ENCODE measurements at places on chromosomes 7 and 10.

- DNase-seq = peak; percentile 76
These were observed 4.0 kb upstream of the CFAP58 start for GRCh38 chr10:104349623-104350126.

- DNase-seq = peak; percentile 48
These were observed 18.5 kb upstream of the NPFFR1 start for GRCh38 chr10:70302292-70302691.

DNA sequence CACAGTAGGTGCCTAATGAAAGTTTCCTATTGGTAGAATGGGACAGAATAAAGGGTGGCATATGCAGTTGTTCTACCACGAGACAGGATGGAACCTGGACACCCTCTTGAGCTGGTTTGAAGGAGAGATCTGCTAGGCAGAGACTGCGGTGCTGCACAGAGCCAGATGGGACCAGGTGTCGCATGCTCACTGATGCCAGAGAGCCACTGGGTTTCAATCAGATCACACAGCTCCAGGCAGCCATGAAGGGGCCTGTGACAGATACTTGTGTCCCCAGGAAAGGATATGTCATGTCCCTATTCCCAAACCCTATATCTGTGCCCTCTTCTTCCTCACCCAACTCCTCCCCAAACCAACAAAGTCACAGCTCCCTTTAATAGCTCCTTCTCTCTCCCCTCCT, 235.7 kb downstream of the PRPF18 start:
- no peak for DNase-seq

DNA sequence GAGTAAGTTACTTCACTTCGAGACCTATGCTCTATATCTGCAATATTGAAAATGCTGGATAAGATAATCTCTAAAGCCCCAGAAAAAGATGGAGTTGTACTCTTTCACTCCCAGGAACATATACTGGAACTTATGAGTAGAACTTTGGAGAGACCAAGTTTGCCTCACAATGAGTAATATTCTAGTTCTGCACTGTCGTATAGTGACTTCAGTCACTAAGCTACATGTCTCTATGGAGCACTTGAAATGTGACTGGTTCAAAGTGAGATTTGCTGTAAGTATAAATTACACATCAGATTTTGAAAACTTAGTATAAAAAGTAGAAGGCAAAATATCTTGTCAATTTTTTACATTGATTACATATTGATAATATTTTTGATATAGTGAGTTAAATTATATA, 116.4 kb downstream of the PTEN start:
- DNase-seq = no peak

- DNase-seq = no peak
These were observed 164.9 kb upstream of the HGF start for GRCh38 chr7:81934596-81935301.

DNA sequence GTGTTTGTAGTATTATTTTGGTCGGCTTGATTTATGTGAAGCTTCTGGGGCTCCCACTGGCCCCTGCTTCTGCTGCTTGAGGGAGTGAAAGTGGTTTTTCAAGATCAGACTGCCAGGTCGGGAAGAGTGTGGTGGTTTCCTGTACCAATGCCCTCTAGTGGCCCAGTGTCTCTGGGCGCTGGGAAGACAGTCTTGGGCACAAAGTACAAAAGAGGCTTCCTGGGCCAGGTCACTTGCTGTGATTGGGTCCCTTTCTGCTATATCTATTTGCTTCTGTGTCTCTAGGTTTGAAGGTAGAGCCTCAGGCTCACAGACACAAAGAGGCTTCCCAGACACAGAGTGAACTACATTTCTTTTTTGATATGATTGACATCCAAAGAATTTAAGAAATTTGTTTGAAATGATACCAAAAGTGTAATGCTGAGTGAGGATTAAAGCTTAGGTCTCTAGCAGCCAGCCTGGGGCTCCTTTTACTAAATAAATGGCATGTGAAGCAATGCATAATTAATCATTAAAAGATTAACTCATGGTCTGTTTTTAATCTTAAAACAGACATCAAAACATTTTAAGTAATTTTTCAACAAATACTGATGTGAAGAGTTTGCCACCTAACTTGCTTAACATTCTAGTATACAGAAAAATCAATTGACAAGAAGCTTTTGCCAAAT, 36.3 kb downstream of the ABCB1 start:
- DNase-seq = peak; percentile 14

- DNase-seq = peak; percentile 31
These were observed 374.7 kb upstream of the VWC2 start for GRCh38 chr7:49398746-49399145.

DNA sequence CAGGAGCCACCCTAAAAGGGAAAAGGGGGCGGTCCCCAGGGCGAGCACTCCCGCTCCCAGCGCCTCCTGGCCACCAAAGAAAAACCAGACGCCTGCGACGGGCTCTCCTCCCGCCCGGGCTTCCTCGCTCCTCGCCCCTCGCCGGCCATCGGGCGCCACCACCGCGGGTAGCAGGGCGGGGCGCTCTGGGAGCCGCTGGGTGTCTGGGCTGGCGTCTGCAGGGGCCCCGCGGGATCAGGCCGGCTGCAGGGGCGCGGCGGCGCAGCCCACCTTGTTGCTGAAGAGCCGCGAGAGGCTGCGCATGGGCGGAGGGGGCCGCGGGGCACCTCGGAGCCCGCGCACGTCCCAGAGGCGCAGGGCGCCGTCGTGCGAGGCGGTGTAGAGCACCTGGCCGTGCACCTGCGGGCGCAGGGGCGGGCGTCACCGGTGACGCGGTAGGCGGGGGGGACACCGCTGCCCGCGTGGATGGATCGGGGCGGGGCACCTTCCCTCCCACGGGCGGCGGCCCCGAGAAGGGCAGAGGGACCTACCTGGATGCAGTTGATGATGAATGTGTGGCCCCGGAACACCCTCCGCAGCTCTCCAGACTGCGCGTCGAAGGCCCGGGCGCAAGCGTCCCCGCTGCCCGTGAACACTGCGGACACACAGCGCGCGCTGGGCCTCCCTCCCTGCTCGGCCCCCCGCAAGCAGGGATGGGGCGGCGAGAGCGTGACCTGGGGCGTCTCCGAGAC, 28.3 kb downstream of the WDR86 start:
- DNase-seq = no peak

GRCh38 chr7:142375710-142376313, 118.0 kb upstream of the PRSS58 start:
- peak; percentile 11 for DNase-seq

- no peak for DNase-seq
These were observed 60.8 kb downstream of the CARD11 start for GRCh38 chr7:2982831-2983230.

DNA sequence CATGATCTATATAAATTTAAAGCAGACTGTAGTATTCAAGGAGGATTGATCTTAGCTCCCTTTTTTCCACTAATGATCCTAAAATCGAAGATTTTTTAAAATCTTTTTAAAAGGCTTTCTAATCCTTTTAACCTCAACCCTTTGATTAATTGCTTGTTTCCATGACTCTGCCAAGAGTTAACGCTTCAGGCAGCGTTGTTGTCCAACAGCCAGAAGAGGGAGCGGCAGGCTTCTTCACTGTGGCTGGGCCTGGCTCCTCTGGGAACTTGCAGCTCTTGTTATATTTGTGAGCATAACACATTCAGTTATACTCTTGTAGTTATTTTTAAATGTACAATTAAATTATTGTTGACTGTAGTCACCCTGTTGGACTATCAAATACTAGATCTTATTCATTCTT, 26.3 kb downstream of the CRCP start:
- peak; percentile 78 for DNase-seq

DNA sequence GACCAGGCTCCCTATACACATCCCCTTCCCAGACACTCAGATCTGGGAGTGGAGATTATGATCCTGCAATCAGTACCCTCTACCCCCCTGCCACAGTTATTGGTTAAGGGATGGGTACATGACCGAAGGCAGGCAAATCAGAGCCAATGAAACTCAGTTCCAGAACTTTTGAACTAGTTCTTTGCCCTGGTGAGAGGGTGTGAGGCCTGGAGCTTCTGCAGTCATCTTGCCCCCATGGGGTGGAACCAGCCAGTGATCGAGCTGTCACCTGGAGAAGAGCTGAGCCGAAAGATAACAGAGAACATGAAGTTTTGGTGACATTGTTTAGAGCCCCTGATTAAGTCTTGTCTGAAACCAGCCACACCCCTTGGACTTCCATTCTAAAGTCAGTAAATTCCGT, 88.2 kb upstream of the DUSP5 start:
- DNase-seq = no peak

DNA sequence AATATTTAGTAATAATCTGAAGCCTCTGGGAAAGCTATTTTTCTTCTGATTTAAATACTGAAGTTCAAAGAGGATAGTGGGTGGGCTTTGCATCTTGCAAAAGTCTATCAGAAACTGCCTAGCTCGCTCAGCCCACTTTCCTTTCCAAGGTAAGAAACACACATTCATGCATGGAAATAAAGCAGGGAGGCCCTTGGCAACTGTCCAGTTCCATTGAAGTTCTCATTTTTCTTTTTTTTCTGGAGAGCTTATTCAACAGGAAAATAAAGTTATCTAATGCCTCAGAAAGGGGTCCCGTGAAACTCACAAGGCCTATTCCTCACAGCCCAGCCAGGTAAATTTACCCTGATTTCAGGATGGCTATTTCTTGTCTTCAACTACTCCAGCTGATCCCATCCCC, 654.9 kb downstream of the KCNMA1 start:
- no peak for DNase-seq

- DNase-seq = no peak
These were observed 179.2 kb upstream of the ZMIZ1 start for GRCh38 chr10:78889536-78890063.

DNA sequence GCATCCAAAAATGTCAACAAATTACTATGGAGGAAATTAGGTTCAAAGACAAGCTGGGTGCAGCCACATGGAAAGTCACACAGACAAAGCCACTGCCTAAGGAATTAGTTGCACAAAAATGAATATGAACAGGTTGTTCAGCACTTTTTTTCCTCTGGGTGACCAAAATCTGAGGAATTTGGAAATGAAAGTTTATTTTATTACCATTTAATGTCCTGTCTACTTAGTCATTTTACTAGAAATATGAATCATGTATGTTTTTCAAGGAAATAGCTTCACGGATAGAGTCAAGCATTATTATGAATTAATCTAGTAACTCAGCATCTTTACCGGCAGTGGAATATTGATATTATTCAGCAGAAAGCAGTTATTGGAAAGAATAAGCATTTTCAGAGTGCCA, 106.3 kb downstream of the ANK3 start:
- DNase-seq = peak; percentile 66

- no peak for DNase-seq
These were observed 46.8 kb downstream of the PIK3AP1 start for GRCh38 chr10:96673318-96674099.

GRCh38 chr7:154836021-154836448, 166.9 kb downstream of the PAXIP1 start:
- no peak for DNase-seq

GRCh38 chr10:86649471-86650150, 4.7 kb upstream of the OPN4 start:
- no peak for DNase-seq

- DNase-seq = no peak
These were observed 116.8 kb downstream of the LHPP start for GRCh38 chr10:124578231-124579010.

GRCh38 chr10:61217851-61218565, 235.2 kb downstream of the TMEM26 start:
- DNase-seq = no peak

DNA sequence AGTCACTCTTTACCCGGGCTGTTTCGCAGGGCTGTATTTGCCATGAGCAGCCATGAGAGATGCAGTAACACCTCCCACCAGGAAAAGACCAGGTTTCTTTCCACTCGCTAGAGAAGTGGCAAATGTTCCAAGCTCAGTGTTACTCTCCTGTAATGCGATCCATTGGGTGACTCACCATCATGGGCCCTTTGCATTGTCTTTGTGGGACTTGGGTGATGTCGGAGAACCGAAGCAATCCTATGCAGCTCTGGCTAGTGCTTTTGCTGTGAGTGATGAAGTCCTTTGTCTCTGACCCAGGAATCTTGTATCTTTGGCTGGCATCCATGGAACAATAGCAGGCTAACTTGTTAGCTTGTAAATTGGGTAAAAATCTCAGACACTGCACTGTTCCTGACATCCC, 40.0 kb downstream of the GHRHR start:
- peak; percentile 43 for DNase-seq

- DNase-seq = no peak
These were observed 906.8 kb downstream of the LRMDA start for GRCh38 chr10:76338187-76338586.

DNA sequence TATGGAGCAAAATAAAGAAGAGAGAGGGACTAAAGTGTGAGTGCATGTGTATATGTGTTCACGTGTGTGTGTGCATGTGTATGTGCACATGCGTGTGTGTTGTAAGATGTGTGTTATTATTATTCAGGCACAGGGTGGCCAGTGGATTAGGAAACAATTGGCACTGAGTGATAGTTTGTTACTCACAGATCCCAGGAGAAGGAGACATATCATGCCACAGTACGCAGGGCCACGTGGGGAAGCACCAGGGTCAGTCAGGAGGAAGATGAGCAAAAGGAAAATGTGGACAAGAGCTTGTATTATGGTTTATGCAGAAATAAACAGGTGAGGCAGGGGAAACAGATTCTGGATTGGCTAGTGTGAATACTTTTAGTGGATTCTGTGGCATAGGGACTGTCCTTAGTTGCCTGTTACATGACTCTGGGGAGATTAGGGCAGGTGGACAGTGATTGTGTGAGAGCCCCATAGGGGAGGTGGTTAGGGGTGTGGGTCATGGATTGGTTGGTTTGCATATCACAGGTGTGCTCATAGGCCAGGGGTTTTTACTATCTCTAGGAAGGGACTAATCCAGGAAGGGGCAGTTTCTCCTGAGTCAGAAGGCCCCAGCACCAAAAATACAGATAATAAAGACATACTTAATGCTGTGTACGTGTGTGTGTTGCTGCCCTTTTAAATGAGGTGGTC, 90.0 kb downstream of the PLXDC2 start:
- no peak for DNase-seq

DNA sequence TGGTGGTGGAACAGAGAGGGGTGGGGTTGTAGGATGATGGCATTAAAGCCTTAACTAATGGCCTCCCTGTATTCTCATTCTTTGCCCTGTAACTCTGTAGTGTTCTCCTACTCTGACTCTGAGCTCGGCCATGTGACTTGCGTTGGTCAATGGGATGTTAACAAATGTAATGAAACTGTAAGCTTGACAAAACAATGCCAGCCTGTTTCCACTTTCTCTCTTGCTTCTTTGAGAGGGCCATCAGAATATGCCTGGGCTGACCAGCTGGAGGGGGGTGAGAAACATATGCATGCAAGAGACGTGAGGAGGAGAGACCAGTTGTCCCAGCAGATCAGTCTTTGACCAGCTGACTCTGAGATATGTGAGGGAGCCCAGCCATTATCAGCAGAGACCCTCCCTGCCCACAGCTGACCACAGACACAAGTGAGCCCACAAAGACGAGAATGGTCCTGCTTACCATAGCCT, 100.6 kb downstream of the ICA1 start:
- no peak for DNase-seq

DNA sequence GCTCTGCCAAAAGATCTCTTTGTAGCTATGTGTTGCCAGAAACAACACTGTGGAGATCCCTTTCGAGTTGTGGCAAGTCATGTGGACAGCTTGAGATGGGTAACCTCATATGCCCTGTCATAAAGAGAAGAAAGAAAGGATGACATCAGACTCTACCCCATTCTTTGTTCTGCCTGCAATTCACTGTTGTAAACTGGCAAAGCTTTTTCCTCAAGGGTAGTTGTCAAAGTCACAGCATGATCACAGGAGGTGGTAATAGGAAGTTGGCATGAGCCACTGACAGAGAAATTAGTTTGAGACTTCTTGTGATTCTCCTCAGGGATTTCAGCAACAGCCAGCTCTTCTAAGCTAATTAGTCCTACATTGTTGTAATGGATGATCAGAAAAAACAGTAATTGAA, 19.4 kb upstream of the MINDY3 start:
- DNase-seq = no peak

GRCh38 chr7:44151956-44152355, 10.8 kb upstream of the MYL7 start:
- no peak for DNase-seq
